ENCODE measurements at places on chromosomes 2 and 18.

DNA sequence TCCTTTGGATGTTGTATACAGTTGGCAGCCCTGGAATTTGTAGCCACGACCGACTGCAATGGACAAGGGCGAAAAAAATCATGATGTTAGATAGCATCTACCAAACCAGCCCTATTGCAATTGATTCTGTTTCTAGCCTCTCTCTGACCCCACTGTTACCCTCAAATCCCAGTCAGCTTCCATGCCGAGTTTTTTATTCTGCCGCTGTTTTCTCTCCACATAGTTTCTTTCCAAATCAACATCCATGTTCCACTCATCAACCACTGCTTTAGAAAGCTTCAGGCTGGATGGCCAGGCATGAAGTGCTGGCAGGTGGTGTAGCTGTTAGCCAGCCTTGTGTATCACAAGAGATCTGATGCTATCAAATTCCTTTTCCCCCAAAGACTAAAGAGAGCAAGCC is 272.8 kb downstream of the FIGN start:
- no peak for DNase-seq

GRCh38 chr18:24248359-24248758 is 109.5 kb downstream of the CABYR start:
- DNase-seq: no peak

DNA sequence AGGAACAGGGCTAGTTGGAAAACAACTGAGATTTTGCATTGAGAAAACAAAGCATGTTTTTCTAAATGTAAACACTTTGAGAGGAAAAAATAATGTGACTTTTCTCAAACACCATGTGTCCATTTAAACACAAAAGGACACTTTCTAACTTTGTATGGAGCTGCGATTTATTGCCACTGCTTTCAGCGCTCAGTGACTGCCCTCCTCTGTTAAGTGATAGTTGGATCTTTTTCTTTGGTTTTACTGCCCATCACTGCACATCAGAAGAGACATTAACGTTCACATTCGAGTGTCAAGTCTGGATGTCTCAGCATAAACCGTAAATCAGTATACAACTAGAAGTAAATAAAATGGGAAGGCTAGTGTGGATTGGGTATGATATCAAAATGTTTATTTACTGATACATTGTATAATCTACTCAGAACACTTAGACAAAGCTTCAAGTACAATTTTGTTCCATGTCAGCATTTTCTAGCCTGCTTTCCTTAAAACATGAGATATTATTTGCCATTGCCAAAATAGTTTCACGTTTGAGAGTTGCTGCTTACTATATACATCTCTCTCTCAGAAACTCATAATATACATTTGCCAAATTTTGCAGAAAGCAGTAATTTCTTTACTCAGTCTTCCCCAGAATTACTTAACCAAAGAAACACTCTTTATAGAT is 237.6 kb downstream of the IKZF2 start:
- no peak for DNase-seq

DNA sequence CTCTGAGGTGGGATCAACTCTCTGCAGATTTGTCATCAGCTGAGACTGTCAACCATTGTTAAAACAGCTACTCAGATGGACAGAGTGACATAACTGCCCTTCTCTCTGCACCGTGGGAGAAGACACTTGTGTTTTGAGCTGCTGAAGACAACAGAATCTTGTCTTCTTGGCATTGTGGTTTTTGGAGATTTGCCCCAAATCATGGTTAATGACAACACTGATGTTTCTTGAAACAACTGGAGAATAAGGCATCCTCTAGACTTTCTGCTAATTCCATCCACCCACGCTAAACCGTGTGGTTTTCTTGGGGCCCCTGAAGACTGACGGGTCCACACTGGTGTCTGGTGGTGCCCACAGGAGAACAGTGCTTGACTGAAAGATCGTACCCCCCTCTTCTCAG is 39.5 kb downstream of the SH3BP4 start:
- DNase-seq: no peak

- DNase-seq: no peak
These were observed 36.6 kb downstream of the DARS1 start for GRCh38 chr2:135948642-135949355.

DNA sequence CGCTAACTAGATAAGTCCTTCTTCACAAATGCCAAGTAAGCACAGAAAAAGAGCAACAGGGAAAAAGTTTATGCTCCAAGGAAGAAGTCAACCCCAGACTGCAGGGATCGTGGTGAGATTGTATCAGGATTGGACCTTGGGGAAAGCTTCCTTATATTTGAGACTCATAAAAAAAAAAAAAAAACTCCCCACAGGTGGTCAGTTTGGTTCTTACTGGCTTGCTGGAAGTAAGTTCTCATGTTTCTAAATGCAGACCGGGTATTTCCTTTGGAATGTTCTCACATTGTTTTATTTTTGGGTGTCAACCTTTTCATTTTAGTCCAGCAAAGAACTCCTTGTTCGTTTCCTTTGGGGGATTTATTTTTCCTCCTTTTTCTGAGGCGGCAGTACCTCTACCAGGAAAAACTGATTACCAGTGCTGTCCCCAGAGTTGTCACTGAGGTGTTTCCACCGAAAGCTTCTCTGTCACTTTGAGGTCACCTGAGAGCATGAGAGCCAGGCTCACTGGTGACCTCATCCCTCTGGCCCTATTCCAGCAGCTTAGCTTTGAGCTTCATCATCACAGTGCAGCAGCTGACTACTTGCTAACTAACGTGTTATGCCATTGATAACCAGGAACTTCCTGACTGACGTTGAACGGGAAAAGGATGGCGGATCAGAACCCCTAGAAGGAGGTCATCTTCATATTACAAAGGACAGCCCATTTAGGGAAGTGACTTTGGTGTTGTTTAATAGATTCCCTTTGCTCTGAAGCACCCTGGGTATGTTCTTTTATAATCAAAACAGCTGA is 16.8 kb upstream of the ATP8B1 start:
- DNase-seq: no peak

- no peak for DNase-seq
These were observed 245.3 kb upstream of the ID2 start for GRCh38 chr2:8436585-8436984.

GRCh38 chr2:22623620-22624019 is 761.4 kb upstream of the KLHL29 start:
- DNase-seq: no peak

- DNase-seq: no peak
These were observed 50.7 kb upstream of the ARL5A start for GRCh38 chr2:151878655-151879563.

DNA sequence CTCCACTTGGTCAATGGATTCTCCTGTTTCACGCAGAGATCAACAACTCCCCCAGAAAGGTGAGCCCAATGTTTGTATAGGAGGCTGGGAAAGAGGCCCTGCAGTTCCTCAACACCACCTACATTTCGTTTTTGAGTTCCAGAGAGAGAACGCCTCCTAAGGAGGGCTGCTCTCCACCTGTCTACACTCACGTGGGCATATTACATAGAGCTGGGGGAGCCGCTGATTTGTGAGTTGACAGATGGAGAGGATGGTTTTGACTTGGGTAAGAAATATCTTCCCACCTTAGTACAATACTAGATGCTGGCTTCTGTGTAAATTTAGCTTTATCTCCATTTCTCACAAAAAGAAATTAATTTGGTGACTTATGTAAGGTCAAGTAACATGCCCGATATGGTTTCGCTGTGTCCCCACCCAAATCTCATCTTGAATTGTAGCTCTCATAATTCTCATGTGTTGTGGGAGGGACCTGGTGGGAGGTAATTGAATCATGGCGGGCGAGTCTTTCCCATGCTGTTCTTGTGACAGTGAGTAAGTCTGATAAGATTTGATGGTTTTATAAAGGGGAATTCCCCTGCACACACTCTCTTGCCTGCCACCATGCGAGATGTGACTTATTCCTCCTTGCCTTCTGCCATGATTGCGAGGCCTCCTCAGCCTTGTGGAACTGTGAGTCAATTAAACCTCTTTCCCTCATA is 274.5 kb upstream of the PXDN start:
- DNase-seq: no peak

DNA sequence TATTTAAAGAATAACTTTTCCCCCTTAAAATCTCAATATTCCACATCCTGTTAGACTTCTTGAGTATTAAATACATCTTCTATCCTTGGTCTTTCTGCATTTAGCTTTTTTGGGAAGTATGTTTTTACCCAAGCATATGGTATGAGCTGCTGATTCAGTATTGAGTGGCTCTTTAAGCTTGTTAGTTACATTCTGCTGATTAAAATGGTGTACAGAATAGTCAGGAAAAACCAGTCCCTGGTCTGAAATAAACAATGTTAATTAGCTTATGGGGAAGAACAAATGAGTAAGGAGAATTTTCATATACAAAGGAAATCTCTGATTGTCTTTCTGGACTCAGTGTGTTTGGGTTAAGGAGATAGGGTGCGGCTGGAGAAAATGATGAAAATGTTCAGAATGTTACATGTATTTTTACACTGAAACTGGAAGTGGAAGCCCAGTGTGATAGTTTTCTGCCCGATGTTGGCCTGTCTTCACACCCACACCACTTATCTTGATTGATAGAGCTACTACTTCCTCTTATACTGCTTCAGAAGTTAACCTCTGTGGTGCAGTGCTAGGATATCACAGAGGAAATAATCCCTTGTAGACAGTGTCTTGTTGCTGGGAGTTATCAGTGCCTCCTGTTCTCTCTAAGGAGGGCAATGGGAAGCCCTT is 84.0 kb downstream of the MSH2 start:
- DNase-seq: no peak

DNA sequence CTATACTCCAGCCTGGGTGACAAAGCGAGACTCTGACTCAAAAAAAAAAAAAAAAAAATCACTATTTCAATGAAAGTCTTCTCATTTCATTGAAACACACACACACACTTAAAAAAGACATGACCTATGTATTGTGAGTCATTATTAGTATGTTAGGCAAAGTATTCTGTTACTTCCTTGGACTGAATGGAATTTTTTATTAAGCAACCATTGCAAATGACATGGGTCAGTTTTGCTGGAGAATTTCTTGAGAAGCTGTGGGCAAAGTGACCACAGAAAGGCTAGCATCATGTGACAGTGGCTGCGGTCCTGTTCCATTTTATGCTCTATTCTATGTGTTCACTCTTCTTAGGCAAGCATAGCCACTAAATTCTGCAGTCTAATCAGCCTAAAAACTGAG is 695.7 kb downstream of the TDRD15 start:
- DNase-seq: no peak
